ENCODE measurements at places on chromosomes 12 and 14.
A peak's percentile ranks its signal among the peaks of the same experiment; 100 is the strongest.

DNA sequence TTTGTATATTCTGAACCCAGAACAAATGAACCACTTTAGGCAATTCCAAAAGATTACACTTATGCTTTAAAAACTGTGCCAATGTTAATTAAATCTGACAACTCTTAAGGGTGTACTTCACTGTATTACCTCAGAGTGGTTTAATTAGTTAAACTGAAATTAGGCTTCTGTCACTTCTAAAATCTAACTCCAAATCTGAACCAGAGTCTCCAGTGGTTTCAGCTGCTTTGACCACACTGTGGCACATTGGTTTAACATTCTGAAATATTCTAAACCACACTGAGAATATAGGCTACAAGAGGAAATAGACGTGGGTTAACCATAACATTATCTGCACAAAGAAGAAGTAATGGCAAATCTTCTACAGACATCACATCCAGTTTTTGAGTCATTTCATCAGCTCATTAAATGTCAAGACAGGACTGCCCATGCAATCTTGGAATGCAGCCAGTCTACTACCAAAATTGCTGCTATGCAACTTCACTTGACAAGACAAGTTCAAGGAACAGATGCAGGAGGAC lies 94.8 kb downstream of the LRP6 start:
- peak; percentile 48 for DNase-seq

DNA sequence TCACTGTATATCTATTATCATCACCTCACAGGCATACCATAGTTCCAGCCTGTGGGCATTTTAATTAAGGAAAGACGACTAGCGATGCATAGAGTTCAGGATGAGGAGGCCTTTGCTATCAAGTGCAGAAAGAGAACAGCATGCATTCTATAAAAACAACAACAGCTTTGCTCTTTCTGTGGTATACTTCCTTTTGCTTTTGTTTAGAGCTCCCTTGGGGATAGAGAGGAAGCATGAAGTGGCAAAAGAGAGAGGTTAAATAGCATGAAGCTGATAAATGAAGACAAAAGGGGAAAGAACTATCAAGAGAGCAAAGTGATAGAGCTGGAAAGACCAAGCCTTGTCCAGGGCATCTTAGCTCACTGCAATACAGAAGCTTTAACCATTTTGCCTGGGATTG lies 23.5 kb downstream of the IFNG-AS1 start:
- DNase-seq = no peak

- no peak for DNase-seq
Measured at GRCh38 chr12:92010853-92011701, 134.6 kb downstream of the BTG1 start.

DNA sequence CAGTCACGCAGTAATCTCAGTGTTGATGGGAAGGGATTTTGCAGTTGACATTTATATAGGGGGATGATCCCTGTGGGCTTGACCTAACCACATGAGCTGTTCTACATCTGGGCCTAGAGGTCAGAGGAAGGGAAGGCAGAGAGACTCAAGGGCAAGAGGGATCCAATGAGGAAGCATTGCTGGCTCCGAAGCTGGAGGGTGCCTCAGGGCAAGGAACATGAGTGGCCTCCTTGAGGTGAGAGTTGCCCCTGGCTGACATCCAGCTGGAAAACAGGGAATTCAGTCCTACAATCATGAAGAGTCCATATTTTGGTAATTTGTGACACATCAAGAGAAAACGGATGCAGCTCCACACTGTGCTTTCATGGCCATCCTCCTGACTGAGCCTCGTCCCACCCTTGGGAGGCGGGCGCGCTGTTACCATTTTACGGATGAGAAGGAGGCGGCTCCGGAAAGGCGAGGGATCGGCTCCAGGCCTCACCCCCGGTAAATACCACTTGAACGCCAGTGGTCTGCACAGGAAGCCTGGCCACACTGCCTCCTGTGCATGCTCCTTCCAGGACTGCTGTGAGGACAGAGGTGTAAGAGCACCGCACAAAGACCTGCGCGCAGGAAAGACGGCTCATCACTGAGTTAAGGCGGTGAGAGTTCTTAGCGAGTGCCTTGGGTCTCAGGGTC lies 18.5 kb upstream of the FKBP4 start:
- DNase-seq = no peak

Data from stromal cell of bone marrow (primary cell).